Stimulated activated CD4-positive, alpha-beta T cell treated with anti-CD3 and anti-CD28 coated beads, Interleukin-1b, Interleukin-23, amount 100 ng/mL, for 48 hours (primary cell): ENCODE measurements at places on chromosomes 7 and 10.
A peak's percentile ranks its signal among the peaks of the same experiment; 100 is the strongest.

GRCh38 chr10:28113202-28113601 lies 114.3 kb upstream of the ODAD2 start:
- DNase-seq: no peak

DNA sequence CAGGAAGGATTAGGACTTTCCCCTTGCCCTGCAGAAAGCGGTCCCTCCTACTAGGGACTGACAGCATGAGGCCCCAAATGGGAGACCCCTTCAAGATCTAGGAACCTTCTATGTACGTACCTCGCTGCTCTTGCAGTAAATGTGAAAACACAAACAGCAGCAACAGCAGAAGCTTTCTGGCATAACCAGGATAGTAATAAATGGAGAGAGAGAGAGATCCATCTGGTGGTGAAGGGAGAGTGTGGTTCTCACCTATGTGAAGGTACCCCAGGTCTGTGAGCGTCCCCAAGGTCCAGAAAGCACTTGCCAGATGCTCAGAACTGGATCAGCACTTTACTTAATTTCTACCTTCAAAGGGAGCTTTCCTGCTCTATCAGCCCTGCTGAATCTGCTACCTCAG lies 592.7 kb downstream of the PARD3 start:
- no peak for DNase-seq

- DNase-seq: no peak
Observed at GRCh38 chr10:12067336-12067735, 1.4 kb upstream of the DHTKD1 start.

GRCh38 chr7:121578669-121579068 lies 182.6 kb upstream of the FAM3C start:
- no peak for DNase-seq

DNA sequence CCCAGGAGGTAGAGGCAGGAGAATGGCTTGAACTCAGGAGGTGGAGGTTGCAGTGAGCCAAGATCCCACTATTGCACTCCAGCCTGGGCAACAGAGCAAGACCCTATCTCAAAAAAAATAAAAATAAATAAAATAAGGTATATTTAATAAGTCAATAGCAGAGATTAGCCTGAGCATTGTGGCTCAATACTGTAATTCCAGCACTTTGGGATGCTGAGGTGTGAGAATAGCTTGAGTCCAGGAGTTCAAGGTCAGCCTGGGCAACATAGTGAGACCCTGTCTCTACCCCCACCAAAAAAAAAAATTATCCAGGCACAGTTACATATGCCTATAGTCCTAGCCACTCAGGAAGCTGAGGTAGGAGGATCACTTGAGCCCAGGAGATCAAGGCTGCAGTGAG lies 38.4 kb upstream of the OIT3 start:
- no peak for DNase-seq

GRCh38 chr7:39428221-39428620 lies 138.0 kb upstream of the YAE1 start:
- DNase-seq: no peak

DNA sequence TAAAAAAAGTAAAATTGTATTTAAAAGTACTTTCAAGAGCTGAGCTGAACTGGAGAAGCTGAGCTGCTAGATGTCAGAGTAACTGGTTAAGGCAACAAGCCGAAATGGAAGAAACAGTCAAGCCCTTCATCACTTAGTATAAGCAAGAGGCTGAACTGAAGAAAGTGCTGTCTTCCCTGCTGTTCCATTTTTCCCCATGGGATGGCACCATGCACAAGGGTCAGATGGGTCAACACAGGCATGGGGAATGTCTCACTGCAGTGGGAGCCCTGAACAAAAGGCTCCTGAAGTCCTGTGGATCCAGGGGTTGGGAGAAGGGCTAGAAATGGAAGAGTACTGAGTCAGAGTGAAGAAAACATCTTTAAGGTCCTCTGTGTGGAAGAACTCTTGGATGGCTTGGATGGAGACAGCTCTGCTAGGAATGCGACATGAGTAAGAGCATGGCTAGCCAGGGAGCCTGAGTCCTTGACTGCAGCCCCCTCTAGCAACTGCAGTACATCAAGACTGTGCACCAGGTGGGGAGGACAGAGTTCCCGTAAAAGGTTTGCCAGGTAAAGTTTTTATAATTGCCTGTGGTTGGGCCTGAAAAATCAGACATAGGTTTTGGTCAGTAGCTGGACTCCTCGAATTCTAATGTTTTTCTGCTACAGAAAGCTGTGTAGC lies 348.3 kb downstream of the GPR158 start:
- no peak for DNase-seq

- no peak for DNase-seq
Observed at GRCh38 chr7:43771573-43771972, 13.1 kb downstream of the BLVRA start.

- DNase-seq: no peak
Observed at GRCh38 chr10:132714986-132715775, 70.8 kb downstream of the NKX6-2 start.

- no peak for DNase-seq
Observed at GRCh38 chr7:1290026-1290678, 57.5 kb downstream of the UNCX start.

- no peak for DNase-seq
Observed at GRCh38 chr10:126734967-126735366, 64.5 kb upstream of the C10orf90 start.

GRCh38 chr10:28256776-28257175 lies 46.1 kb downstream of the MPP7 start:
- DNase-seq: no peak

DNA sequence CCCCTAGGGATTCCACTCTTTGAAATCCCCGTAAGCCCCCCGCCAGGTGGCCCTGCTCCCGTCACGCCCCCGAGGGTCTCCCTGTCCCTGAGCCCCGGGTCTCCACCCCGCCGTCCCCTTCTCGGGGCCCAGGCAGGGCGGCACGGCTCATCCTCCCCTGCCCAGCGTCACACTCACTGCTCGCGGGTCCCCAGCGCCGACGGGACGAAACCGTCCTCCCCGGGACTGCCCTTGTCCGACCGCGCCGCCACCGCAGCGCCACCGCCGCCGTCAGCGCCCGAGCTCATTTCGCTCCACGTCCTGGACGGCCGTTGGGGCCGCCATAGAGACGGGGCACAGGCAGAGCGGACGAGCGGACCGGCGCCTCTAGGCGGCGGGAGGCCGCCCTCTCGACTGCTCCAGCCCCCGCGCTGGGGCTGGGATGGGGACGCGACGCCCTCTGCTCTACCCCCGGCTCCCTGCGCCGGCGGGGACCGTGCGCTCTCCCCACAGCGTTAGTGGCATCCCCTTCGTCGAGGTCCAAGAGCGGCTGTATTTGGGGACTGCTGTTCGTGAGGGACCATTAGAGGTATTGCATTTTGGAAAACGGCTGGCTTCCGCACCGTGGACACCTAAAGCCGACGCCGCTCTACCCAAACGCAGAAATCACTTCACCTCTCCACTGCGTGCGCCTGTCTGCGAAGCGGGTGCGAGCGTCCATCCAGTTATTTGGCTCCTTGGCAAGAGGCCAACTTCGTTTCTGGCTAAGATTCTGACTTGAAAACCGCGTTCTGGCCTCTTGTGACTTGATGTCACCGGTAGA lies at the start of gene EEF1AKMT2:
Gene EEF1AKMT2 (minus strand): TSS at position 341 of the 802 bp plus-strand sequence. CDS start 54 bp downstream, at position 287.
- DNase-seq: peak; percentile 85

DNA sequence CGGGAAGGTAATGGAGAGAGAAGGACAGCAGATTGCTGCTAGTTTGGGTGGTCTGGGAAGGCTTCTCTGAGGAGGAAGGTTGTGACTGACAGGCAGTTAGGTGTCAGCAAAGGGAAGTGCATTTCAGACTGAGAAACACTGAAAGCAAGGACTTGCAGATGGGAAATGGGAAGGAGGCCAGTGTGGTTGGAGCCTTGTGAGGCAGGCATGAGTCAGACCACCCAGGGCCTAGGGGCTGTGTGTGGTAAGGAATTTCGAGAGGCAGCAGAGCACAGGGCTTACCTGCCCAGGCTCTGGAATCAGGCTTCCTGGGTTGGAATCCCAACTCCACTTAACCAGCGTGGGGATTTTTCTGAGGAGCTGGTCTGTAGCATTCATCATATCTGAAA lies 53.5 kb downstream of the NRF1 start:
- no peak for DNase-seq

GRCh38 chr7:36160313-36160712 lies 7.3 kb downstream of the EEPD1 start:
- DNase-seq: no peak

DNA sequence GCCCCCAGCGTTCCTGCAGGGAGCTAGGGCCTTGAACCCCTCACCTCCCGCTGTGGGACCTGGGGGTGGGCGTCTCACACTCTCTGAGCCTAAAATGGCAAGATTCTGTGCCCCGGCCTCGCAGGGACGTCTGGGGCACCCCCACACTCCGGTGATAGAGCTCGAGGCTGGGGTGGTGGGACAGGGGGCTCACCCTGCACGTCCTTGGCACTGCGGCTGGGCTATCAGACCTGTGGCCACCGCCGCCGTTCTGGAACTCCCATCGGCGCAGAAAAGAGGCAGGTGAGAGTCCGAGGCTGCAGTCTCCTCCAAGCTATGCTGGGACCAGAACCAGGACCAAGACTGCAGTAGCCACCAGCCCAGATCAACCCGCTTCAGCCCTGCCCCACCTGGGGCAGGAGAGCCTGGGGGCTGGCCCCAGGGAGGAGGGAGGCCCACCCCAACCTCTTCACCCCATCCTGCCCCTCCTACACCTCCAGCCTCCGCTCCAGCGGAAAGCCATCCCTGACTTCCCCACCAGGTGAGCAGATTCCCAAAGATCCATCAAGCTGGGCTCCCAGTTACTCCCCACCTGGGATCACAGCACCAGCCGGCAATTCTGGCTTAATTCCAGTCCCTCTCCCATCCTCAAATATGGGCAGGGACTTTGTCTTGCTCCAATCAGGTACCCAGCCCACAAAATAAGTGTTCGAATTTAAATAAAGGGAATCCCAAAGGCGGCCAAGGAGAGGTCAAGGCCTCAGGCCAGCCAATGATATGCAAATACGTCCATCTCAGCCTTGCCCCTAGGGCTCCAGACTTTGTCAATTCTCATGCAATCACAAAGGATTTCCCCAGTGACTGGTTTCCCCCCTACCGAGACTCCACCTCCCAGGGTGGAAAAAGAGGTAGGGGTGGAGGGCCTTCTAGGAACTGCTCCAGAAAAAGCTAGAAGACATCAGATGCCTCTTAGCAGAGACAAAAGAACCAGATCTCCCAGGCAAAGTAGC lies 16.4 kb downstream of the TNRC18 start:
- DNase-seq: no peak

DNA sequence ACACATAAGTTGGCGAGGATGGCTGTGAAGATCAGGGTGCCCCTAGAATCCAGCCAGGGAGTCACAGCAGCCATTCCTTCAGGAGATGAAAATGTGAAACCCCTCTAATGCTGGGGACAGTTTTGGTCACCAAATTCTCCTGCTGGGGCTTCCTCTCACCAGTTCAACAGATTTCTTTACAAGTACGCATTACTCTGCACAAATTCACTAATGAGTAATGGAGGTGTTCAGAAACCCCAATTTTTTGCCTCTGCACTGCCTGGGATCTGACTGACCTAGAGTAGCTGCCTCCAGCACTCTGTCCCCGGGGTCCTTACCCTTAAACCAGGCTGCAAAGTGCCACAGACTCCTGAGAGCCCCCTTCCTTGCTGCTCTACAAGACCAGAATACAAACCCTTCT lies 16.1 kb downstream of the TRPV5 start:
- no peak for DNase-seq

DNA sequence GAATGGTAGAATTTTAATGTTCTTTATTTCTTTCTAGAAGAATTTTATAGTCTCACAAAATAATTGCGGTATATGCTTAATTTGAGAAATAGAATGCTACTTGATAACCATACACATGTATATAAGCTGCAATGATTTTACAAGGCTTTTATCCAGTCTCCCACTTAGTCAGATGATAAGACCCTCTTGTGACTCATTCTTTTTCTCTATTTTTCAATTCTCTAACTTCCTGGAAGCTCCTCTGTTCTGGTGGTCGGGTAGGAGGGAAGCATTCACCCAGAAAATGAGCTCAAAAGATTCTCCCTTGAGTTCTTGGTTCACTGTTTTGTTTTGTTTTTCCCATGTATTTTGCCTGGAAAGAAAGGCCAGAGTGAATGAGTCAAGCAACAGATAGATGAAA lies 546.6 kb downstream of the INHBA start:
- no peak for DNase-seq

DNA sequence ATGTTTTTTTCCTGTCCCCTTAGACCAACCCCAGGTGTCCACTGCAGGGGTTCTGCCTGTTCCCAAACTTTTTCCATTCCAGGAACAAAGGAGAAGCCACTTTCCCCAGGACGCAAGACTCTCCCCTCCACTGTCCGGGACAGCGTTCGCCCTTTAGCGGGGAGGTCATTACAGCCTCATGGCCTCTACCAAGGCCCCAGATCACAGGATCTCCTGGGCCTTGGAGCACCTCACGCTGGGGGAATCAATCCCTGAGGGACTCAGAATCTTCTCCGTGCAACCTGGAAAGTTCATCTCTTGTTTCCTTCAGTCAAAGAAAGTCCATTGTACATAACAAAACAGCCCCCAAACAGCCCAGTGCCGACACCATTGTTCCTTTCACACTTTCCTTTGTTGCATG lies 41.2 kb downstream of the MKI67 start:
- DNase-seq: no peak

DNA sequence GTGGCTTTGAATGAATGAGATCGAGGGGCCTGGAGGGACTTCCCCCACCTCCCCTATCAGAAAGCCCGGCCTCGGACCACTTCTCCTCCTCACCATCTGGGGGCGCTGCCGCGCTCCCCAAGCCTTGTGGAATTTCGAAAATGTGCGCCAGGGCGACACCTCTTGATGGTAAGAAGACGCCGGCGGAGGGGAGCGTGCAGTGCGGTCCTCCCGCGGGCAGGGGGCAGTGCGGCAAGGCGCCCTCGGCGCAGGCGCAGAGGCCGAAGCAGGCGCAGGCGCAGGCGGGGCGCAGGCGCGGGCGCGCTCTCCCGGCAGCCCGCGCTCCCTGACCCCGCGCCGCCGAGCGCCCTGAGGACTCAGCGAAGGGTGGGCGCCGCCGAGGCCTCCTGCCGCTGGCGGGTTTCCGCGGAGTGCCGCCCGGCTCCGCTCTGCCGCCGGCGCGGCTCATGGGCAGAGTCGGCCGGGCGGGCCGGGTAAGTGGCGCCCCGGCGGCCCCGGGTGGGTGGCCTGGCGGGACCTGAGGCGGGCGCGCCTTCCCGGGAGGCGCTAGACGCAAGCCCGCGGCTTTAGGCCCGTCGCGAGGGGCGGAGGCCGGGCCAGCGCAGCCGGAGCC lies at the start of gene RBM17:
Gene RBM17 (plus strand): TSS at position 314 of the 613 bp plus-strand sequence. CDS start 8,032 bp downstream, outside the sequence.
- peak; percentile 98 for DNase-seq

- DNase-seq: no peak
Observed at GRCh38 chr10:31359979-31360378, 41.0 kb downstream of the ZEB1 start.

- DNase-seq: no peak
Observed at GRCh38 chr7:78450706-78451105, 652.1 kb downstream of the PHTF2 start.

- DNase-seq: no peak
Observed at GRCh38 chr7:2699289-2699620, 11.3 kb downstream of the AMZ1 start.

- DNase-seq: peak; percentile 63
Observed at GRCh38 chr10:75034131-75034512, 77.3 kb upstream of the SAMD8 start.

- no peak for DNase-seq
Observed at GRCh38 chr10:73968098-73968521, 29.8 kb upstream of the VCL start.
